Neural progenitor cell (in vitro differentiated cells): ENCODE measurements at places on chromosomes 1 and 21. TPM values are rescaled to one million over a fixed set of nuclear protein-coding genes. Genes with fewer than 3 reads are reported as not detected.
A peak's percentile ranks its signal among the peaks of the same experiment; 100 is the strongest.

DNA sequence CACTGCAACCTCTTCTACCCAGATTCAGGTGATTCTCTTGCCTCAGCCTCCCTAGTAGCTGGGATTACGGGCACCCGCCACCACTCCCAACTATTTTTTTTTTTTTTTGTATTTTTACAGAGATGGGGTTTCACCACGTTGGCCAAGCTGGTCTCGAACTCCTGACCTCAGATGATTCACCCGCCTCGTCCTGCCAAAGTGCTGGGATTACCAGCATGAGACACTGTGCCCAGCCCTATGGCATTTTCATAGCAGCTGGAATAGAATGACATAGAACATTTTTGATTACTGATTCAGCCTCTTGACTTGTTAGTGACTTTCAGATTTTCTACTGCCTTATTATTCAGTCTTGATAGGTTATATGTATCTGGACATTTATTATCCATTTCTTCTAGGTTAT lies 1046.2 kb downstream of the AMY1C start:
- no peak for DNase-seq

GRCh38 chr1:146036965-146037646 lies 15.6 kb upstream of the HJV start:
- peak; percentile 83 for DNase-seq

GRCh38 chr1:25140073-25140797 lies 92.1 kb downstream of the SYF2 start:
- DNase-seq = no peak

- DNase-seq = no peak
Observed at GRCh38 chr1:83746234-83746633, 252.7 kb downstream of the TTLL7 start.

DNA sequence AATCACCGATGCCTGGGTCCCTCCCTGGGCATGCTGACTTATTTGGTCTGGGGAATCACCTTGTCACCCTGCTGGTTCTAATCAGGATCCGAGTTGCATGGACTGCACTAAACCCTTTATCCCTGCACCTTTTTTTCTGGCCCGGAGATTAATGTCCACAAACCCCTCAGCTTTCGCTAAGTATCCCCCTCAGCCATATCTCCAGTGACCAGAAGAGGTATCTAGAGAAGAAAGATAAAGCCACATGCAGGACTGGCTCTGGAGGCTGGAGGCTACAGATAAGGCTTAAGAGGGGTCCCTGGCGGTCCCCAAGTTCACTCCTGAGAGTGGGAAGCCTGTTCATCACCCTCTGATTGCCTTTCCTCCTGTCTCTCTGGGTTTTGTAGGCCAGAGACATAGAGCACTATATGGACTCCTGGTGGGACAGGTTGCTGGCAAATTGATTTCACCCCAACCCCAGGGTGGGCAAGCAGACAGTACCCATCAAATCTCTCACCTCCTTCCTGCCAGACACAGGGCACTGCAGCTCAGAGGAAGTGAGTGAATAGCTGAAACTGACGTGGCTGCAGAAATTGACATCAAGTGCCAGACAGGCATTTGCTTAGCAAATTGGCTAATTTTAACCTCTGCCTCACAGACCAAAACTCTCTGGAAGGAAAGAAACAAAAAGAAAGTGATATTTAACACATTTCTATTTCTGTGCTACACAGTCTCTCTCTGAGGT lies 38.8 kb downstream of the HMGB4 start:
- DNase-seq = no peak

DNA sequence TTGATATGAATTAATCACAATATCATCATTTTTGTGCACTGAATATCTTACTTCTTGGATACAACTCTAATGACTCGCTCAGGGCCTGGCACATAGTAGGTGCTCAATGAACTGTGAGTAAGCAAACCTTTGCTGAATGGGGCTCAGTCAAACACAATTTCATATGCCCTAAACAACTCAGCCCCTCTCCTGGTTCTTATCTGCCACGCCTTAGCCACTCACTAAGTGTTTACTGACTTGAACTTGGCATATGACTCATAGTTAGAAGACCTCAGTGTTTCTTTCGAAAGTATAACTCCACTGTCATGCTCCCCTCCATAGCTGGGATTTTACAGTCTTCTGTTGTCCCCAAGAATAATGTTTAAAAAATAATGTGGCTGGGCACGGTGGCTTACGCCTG lies 4.8 kb upstream of the IFNLR1 start:
- DNase-seq = no peak

- no peak for DNase-seq
Observed at GRCh38 chr1:6329396-6329795, 64.2 kb downstream of the ACOT7 start.

- no peak for DNase-seq
Observed at GRCh38 chr1:180156631-180157091, 2.0 kb downstream of the QSOX1 start.

- DNase-seq = no peak
Observed at GRCh38 chr1:110184446-110184845, 25.7 kb upstream of the KCNC4 start.

GRCh38 chr1:9655836-9656235 lies 4.3 kb downstream of the PIK3CD start:
- DNase-seq = no peak

DNA sequence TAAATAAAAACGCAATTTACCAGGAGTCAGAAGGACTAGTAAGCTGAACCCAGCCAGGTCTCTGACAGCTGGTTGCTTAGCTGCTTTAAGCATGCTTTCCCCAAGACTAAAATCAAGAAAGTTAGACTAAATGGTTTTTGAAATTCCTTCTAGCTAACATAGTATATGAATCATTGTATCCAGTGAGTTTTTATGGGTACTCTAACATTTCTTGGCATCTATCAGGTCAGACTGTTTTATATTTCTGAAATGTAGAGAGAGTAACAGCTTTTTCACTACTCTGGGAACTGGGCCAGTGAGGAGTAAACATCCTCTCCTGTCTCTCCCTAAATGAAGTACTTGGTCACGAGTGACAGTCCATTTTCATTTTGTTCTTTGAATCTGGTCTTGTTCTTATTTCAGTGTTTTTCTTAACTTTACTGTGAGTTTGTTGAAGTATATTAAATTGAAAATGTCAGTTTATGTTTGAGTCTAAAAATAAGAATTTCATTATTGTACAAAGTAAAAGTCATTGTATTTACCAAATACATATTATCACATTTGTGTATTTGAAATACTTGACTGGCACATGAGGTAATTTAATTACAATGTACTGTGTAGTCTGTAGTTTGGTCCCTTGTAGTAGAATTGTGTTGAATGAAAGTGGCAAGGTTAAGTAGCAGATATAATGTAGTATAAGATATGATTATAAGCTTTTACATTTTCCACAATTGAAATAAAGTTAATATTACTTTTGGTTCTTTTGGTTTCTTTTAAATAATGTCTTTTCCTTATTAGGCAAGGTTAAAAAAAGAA lies 47.6 kb downstream of the PKN2 start:
- no peak for DNase-seq

GRCh38 chr1:208551633-208552320 lies 307.6 kb upstream of the PLXNA2 start:
- DNase-seq = no peak

DNA sequence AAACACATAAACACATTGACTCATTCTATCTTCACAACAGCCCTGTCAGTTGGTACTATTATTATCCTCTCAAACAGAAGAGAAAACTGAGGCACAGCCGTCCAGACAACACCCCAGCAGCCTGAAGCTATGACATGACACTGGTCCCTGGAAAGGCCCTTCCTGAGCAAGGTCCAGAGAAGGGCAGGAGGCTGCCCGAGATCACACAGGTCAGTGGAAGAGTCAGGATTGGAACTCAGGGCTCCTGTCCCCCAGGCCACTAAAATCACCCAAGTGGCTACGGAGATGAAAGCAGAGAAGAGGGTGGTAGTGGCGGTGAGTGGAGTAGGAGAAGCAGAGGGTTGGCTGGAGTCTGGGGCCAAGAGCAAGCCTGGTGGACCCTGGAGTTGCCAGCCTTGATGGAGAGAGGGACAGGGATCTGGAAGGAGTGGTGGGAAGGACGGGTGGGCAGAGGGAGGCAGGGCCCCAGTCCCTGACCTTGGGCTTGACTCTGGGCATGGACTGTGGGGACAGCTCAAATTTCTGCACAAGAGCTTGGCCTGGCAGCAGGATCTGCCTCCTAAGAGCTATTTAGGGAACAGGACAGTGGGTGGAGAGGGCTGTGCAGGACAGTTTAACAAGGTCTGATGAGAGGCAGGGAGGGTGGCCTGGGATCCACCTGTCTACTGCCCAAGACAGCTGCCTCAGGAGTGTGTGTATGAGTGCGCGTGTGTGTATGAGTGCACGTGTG lies 15.8 kb downstream of the MYOM3 start:
- DNase-seq = no peak

GRCh38 chr1:204828352-204828850 lies 42.3 kb upstream of the NFASC start:
- peak; percentile 96 for DNase-seq

DNA sequence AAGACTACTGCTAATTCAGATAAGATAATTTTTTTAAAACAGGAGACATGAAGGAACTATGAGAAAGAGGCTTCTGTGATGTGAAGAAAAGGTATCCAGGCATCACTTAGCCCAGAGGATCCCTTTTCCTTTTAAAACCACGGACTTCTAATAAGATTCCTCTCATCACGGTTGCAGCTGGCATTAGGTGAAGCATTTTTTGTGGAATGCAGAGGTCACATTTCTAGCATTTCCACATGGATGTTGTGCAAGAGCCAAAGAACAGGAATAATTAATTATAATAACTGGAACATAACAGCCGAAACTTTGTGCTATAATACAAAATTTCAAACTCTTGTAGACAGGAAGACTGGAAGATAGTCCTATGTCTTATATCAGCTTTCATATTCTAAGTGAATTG lies 27.6 kb downstream of the CYP2J2 start:
- DNase-seq = no peak

DNA sequence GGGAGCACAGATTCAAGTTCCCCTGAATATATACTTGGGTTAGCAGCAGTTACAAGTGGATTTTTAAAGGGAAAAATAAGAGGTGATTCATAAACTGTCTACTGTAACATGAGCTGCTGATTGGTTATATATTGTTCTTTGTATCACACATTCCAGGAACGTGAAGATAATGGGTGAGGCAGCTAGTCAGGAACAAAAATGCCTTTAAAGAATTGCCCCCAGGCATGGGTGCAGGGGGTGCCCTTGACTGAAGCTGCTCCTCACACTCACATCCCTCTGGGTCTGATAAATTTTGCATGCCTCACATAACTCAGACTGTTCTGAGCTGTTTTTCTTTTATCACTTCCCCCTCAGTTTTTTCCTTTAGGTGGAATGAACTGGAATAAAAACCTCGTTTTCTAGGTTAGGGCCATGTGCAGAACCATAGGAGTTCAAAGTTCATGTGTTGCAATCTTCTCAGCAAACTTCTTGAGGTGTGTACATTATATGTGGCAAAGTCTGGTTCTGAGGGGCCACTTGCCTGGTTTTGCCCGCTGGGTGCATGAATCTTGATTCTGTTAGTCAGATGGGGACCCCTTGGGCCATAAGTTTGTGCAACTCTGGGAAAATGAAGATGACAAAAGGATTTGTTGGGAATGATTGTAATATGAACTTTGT lies 21.1 kb downstream of the TBX19 start:
- DNase-seq = no peak

DNA sequence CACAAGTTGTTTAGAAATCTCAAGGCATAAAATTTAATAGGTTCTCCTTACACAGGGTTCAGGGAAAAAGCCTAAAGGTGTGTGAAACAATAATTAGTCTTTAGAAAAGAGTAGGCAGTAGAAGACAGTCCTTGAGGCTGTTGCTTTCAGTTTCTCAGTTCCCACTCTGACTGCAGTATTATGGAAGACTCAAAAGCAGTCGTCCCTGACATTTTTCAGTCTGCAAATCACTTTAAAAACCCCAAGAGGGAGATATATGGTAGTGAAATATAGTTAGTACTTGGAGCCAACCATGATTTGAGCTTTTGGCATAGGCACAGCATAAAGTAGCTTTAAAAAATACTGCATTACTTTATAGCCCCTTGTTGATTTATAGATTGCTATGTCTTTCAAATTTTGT lies 299.7 kb downstream of the OLFM3 start:
- no peak for DNase-seq

- DNase-seq = peak; percentile 84
Observed at GRCh38 chr21:26572702-26573381, at the start of gene CYYR1. Gene CYYR1, minus strand, starts transcription at chr21:26573286. Its CDS starts 346 bp downstream, at chr21:26572940.

DNA sequence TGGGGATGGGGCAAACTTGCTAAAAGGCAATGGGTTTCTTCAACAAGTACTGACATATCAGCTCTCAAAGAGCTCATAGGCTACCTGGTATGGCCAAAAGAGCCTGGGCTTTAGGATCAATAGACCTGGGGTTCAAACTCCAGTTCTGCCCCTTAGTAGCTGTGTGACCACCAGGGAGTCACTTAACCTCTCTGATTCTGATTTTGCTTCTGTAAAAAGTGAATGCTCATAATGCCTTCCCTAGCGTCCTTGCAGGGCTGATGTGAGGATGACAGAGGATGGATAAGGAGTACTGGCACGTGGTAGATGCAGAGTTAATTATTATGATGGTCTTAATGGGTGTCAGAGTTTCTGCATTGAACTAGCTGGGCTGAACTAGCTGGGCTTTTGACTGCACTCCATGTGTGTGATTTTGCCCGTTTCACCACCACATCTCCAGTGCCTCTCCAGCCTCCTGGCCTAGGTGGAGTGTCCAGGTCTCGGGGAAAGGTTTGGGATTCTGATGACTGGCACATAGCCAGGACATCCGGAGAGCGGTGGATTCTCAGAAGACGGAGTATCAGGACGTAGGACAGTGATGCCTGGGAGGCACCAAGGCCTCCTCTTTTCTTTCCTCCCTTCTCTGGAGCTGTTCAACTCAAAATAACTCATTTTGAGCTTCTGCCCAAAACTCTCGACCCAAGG lies 15.2 kb downstream of the DISP3 start:
- DNase-seq = no peak

DNA sequence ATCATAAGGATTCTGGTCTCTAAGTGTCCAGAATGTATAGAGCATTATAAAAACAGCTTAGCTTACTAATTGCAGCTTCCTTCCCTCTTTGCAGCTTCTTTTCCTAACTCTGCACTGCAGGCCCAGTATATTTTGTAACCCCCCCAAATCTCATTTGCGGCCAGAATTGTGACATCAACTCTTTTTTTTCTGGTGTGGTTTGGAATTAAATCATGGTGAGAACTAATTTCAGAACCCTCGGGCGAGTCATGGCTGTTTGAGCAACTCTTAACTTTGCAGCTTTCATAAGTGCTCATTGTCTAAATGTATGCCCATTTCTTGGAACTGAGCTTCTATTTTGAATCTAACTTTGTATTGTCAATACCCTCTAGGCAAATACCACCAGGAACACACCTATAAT lies 187.4 kb downstream of the CYYR1 start:
- DNase-seq = no peak

- no peak for DNase-seq
Observed at GRCh38 chr1:50971748-50972305, 1.8 kb downstream of the CDKN2C start.

- no peak for DNase-seq
Observed at GRCh38 chr1:189301235-189301634, 1176.4 kb downstream of the BRINP3 start.

- no peak for DNase-seq
Observed at GRCh38 chr1:14869187-14869586, 270.7 kb downstream of the KAZN start.

BGLAP gene
- 0.22 and 0.40 TPM in 2 replicates for total RNA-seq

CAMTA1 gene
- 161 and 268 TPM in 2 replicates for total RNA-seq

TNFRSF9 gene
- total RNA-seq = not detected in 2 replicates

GPX7 gene
- total RNA-seq = 21.9 and 31.6 TPM in 2 replicates

ADCY10 gene
- not detected in 2 replicates for total RNA-seq

HTR6 gene
- total RNA-seq = 0.25 TPM in 1 of 2 replicates, not detected in the other

SELP gene
- total RNA-seq = not detected in 2 replicates

FCRL4 gene
- total RNA-seq = not detected in 2 replicates

CD48 gene
- not detected in 2 replicates for total RNA-seq

PERM1 gene
- total RNA-seq = not detected in 2 replicates

KCNA3 gene
- total RNA-seq = 0.62 and 0.69 TPM in 2 replicates

IGSF5 gene
- 0.43 and 0.60 TPM in 2 replicates for total RNA-seq

DAP3 gene
- total RNA-seq = 70.9 and 112 TPM in 2 replicates

C1orf141 gene
- total RNA-seq = not detected in 2 replicates
